Liver (tissue), 10 donors: ENCODE measurements at places on chromosomes 2 and 18.
A peak's percentile ranks its signal among the peaks of the same experiment; 100 is the strongest.

DNA sequence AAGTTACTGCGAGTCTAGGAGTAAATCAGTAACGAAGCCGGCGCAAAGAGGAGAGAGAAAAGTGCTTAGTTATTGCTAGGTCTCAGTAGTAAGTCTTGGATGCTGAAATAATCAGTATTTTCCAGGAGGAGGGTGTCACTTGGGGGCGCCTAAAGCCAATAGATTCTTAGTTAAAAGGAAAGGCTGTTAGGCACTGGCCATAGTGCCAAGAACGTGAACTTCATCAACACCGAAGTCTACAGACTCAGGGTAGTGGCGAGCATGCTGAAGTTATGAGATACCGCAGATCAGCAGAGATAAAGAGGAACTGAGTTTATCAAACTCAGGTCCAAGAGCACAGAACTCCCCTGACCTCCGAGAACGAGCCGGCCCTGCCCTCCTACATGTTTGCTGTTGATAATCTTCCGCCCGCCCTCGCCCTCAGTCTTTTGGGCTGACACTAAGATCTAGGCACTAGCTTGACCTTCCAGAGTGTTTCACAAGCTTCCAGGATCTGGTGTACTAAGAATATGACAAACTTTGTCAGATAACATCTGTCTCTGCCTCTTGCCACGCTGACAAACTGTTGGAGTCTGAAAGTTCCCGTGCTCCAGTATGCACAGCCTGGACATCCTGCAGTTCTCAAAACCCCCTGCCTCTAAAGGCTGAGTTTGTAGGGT lies 49.2 kb downstream of the CYB5A start:
- DNase-seq = peak; percentile 79

DNA sequence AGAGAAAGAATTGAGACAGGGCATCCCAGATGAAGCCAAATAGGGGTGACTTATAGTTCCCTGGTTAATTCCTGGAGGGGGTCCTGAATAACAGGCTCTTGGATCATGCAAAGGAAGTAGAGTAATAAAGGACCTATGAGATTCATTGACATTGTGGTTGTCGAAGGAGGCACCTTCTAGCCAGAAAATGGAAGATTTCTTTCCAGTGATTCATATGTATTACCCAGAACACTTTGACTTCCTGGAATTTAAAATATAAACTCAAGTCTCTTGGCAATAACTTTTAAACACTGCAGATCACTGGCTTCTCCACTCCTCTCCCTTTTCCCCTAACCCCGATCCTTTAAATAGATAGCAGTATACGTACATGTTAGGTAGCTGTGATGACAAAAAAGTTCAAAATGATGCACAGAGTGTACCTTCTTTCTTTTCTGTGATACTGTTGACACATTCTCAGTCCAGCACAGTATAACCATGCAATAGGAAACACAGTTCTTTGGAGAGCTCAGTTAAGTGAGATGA lies 211.8 kb downstream of the LTBP1 start:
- DNase-seq = no peak

DNA sequence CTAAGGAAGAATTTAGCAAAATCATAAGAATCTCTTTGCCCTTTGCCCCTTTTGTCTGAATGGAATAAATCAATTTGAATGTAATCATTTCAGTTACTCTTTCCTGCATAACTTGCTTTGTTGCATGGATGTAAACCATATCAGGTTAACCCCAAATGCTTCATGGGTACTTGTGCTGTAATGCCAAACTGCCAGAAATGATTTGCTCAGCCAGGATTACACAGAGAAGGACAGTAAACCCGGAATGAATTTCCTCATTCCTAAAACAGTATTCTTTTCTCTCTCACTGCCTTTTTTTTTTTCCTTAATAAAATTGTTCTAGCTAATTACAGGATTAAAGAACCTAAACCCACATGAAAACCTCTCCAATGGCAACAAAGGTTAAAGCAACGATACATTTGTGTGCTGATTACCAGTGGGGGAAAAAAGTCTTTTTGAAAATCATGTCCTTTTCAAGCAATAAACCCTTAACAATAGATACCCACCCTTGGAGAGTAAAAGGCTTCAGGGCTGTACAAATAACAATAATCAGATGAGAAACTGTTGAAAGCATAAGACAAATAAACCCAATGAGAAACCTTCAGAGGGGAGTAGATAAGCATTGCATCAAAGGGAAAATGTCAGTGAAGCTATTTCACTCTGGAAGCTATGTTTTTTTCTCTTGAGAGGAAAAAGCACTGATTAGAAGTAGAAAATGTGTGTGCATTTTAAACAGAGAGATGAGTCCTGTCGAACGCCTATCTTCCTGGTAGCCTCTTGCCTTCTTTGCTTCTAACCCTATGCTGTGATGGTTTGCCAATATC lies 275.3 kb downstream of the CDH2 start:
- DNase-seq = no peak

DNA sequence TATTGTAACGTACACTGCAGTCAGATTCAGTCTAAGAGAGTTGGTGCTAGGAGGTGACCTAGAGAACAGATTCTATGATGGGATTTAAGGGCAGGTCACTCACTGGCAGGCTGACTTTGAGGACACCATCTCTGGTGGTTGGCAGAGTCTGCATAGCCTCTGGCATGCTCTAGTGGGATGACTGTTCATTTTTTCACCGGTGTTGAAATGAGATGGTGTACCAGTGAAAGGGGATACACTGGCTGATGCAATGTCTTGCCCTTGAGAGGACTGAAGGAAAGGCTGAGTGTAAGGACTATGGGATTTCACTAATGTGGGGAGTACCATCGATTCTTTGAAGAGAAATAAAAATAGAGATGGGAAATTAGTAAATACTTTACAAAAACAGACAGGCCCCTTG lies 186.9 kb upstream of the PIEZO2 start:
- no peak for DNase-seq

DNA sequence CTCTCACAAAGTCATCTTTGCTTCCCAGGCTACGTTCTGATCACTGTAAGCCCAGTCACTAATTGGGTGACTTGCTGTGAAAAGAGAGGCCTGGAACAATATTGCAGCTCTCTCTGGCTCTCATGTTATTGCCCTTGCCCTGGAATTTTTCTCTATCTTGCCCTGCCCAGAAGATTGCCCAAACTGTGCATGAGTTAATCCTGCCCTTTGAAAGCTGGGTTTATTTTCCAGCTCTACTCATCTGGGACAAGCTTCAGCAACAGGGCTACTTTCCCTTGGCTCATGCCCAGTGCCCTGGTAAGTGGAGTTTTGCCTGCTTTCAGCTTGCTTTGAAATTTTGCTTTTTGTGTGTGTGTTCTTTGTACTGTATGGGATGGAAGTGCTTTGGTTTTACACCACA lies 6.9 kb upstream of the EHBP1 start:
- no peak for DNase-seq

DNA sequence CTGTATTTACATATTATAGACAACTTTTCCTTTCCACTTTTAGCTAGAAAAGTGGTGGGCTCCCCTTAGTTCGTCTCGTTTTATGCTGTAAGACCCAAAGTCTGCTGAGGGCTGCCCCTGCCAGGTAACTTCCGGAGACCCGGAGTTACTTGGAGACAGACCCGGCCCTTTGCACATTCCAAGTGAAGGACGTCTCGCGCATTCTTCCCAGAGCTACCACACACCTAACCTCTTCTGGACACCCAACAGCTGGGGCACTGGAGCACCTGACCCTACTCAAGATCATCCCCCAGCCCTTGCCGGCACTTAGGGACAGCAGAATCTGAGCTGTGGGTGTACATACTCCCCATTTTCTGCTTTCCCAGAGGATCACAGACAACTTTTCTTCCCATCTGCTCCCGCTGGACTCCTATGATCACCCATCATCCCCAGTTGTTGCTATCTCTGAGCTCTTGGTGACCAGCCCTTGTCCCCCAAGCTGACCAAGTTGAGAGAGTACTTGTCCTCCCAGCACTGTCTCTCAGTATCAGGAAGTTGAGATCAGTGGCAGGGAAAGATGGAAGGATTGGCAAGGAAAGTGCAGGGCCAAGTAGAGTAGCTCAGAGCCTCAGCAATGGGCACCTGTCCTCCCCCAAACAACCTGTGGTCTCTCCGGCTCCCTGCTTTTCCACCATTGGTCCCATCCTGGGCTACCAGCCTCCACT lies 8.4 kb upstream of the SATB2 start:
- no peak for DNase-seq

DNA sequence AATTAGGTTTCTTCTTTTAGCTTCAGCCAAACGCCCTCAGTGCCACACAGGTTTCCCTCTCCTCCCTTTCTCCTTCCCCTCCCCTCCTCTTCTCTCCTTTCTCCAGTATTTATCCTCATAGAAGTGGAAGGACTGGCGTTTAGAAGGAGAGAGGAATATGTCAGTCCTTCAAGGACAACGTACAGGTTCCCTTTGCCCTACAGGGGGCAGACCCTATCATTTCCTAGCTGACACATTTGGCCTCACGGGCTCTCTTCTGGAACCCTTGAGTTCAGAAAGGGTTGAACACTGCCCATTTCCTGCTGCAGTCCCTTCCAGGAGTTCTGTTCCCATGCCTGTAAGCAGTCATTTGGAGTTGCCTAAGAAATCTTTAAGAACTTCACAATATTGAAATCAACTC lies 46.1 kb downstream of the CDCA7 start:
- no peak for DNase-seq

GRCh38 chr2:190986221-190986953 lies 27.6 kb downstream of the STAT1 start:
- DNase-seq = no peak
